NCI-H748 treated with DMSO at 0.1 percent for 48 hours (cell line): ENCODE measurements at places on chromosomes 3 and 15.

DNA sequence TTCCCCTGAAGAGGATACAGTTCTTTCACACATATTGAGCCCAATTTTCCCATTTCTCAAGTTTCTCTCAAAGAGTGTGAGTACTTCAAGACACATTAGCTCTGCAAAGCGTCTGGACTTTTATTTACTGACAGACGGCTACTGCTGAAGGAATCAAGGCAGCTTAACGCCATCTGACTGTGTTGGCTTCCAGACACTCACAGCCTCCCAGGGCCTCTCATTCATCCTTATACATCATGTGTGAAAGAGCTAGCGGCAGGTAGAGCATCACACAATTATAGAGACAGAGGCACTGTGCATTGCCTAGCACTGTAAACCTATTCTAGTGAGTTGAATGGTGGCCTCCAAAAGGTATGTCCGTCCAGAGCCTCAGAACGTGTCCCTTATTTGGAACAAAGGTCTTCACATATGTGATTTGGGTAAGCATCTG is 284.1 kb upstream of the STT3B start:
- DNase-seq = no peak

GRCh38 chr3:165641569-165642310 is 195.5 kb downstream of the BCHE start:
- DNase-seq = peak; percentile 63

GRCh38 chr3:132435224-132435910 is 18.1 kb downstream of the DNAJC13 start:
- DNase-seq = no peak

DNA sequence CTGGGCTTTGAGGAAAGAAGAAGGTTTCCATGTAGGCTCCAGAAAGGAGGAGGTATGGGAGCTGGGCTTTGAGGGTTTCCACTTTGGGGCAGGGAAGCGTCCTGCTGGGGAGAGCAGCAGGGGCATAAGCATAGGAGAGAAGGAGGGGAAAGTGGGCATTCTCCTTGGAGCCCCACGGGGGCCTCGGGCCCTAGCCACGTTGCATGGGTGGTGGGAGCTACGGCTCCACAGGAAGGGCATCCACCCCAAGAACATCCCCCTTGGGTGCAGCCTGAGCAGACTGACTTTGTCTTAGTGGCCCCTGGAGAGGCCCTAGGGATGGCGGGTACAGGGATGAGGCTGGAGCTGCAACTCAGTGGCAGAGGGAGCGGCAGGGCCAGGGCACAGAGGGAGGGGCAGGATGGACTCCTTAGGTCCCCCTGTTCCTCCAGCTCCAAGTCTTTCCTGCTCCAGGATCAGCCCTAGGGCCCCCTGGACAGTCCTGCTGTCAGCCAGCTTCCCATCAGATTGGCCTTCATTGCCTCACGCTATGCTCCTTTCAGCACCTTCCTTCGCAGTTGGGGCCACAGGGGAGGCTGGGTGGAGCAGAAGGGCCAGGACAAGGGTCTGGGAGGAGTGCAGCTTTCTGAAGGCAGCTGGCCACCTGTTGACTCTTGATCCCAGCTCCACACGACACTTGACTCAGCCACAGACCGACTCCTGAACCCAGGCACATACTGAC is 22.9 kb downstream of the PRR20G start:
- no peak for DNase-seq

DNA sequence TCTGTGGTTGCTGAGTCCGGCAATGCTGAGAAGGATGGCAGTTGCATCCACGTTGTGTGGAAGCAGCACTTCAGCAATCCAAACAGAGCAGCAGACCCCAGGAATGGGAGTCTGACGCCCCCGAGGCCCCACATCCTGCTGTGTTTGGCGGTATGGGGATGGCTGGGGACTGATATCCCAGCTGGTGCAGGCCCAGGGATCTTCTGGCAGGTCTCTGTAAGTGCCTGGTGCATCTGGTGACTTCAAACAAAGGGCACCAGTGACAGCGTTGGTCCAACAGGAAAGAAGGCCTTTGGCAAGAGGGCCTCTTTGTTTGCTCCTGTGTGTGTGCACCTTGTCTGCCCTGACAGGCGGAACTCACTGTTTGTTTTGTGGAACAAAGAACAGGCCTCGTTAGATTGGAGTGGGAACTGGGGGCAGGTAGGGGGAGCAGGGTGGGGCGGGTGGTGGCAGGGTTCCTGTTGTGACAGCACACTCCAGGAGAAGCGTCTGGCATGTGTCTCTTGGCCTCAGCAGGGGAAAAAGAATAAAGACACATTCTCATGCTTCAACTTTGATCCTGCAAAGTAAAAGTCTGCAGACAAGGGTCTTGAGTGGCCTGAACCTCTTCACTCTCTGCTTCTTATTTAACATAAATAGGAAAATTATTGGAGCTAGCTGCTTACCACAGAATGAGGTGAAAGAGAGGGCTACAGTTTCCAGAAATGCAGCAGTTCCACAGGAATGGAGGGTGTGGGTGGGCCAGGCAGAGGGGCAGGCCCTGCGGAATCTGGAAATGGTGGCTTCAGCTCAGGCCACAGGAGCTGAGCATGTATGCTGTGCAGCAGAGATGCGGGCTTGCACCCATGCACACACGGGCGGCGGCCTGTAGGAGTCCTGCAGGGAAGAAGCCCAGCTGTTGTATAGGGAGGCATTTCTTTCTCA is 94.5 kb upstream of the MYZAP start:
- peak; percentile 85 for DNase-seq

DNA sequence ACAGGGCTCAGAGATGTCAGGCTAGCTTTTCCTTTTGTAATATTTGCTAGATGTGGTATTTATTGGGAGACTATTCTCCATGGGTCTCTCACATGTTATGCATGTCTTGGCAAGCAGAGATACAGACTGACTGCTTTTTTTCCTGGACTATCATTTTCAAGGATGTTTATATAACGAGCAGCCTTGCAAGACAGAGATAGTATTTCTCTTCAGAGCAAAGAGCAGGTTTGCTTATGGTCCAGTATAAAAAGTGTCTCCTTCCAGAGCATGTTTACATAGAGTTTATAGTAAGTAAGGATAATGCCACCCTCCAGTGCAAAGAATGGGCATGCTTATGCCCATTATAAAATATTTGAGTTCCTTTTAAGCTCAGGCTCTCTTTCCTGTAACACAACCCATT is 24.6 kb downstream of the GTF2E1 start:
- no peak for DNase-seq

GRCh38 chr3:109887293-109887692 is 549.9 kb upstream of the DPPA4 start:
- DNase-seq = no peak
